NCI-H2081 (cell line): ENCODE measurements at places on chromosomes 11 and 22.
A peak's percentile ranks its signal among the peaks of the same experiment; 100 is the strongest.

DNA sequence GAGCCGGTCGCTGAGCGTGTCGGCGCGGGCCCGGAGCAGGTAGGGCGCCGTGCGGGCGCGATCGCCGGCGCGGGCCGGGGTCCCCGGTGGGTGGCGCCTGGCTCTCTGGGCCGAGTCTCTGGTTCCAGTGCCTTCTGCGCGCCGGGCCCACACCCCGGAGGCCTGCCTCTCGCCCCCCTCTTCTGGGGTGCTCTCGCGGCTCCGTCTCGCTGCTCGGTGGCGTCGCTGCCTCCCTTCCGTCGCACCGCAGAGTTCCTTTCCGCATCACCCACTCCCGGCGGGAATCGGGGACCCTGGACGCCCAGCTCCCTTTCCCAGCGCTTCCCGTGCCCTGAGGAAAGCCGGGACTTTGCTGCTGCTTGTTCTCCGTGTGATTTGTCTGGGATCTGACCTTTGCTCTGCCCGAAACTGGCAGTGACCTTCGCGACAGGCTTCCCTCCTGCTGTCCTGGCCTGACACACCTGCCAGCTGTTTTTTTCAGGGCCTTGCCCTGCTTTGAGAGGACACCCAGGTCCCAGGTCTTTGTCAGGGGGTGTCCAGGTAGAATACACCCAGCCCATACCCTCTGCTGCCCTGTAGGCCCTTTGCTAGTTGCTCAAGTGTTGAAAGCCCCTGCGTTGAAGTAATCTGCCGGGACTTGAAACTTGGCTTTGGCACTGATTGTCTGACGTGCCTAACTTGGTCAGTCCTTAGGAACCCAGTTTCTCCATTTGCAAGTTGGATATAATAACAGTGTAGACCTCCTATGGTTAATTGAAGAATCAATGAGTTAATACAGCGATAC, 711 bp downstream of the FDX1 start:
- DNase-seq: peak; percentile 54

DNA sequence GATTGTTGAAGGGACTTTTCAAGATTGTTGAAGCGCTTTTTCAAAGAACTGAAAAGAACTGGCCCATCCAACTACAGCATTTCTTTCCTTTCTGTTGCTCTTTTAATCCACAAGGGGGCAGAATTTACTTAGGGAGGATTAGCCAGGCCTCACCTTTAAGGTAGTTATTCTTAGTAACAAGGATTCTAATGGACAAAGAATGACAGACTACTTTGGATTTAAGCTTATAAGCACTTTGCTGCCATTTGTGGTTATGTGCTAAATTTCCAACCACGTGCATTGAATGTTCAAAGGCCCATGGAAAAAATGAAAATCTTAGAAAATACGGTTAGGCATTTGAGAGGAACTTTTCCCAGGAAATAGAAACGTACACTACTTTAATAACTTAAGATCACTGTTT, 49.5 kb upstream of the HSPA8 start:
- DNase-seq: peak; percentile 65

DNA sequence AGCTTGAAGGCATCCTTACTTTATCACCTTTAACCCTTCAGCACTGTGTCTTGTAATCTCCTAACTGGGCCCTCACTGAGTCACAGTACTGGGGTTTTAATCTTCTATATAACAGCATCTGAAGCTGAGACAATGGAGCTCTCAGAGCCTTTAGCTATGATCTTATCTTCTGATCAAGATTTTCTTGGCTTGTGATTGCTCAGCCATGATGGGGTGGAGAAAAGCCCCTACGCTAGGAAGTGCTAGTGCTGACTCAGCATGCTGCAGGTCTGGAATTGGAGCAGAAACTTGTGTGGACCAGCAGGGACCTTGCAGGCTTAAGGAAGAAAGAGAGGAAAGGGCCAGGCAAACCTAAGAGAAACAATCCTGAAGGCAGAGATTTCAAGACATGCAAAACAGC, 71.7 kb upstream of the EED start:
- no peak for DNase-seq

DNA sequence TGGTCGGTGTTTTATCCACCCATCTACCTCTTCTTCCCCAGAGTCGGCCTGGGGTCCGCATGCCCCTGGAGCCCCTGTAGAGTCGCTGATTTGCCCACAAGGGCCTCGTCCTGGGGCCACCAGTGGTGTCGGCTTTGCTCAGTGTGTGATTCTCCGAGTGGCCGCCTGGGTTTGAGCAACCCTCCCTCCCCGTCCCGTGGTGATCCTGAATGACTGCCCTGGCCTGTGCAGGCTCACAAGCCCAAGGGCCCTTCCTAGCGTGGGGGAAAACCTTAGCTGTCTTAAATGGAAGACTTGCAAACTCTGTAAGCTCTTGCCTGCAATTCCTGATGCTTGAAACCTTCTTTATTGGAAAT, 128.3 kb downstream of the OSBP2 start:
- no peak for DNase-seq

GRCh38 chr22:23820748-23821211, 18.0 kb downstream of the DERL3 start:
- no peak for DNase-seq

GRCh38 chr11:72642884-72643522, 31.2 kb downstream of the PDE2A start:
- peak; percentile 50 for DNase-seq

DNA sequence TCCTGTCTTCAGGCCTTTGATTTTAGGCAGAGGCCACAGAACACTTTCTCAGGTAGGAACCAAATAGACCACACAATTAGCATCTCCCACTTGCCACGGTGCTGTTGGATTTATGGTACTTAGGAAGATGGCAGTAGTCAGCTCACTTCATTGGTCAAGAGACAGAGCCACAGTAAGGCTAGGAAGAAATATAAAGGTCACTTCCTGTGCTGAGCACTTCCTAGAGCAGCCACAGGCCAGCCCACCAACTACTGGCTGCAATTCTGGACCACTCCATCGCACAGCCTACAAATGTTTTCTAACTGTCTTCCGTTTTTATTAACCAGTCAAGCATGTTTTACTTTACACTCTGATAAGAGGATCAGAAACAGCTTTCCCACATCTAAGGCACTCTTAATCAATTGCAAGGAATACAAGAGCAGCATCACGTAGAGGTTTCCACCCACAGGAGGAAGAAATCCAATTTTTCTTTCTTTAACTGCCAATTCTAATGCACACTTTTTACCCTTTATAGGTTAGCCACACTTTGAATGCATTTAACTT, 54.7 kb downstream of the ABTB2 start:
- DNase-seq: no peak

DNA sequence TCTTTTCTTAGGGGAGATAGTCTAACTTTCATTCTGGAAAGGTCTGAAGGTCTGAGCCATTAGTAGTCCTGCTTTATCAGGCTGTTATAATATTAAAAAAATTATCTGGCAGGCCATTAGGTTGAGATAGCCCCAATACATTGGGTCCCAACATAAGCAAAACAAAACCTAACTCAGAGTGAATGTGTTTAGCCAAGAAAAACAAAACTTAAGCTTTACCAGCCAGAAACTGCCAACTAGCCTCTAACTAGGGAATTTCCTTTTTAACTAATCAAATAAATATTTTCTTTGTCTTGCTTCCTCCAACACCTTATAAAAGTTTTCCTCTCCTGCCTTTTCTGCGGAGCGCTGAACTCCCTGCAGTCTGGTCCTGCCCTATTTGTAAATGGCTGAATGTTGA, 1137.7 kb upstream of the CNTN5 start:
- DNase-seq: no peak

DNA sequence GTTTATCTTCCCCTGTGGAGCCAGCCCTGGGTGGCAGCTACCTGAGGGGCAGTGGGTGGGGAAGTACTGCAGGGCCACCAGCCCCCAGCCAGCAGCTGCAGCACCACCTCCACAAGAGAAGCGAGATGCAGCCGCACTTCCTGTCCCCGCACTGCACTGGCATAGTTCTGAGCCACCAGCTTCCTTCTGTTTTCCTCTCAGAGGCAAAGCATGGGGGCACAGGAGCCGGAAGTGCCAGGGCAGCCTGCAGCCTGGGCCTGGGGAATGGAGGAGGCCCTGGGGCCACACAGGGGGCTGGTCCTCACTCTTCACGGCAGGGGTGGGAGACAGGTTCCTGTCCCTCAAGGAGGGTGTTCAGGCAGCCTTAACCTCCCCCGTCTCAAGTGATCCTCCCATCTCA, 11.9 kb upstream of the SH3BP1 start:
- DNase-seq: no peak

GRCh38 chr11:8015753-8016239, 28.7 kb downstream of the EIF3F start:
- DNase-seq: no peak

DNA sequence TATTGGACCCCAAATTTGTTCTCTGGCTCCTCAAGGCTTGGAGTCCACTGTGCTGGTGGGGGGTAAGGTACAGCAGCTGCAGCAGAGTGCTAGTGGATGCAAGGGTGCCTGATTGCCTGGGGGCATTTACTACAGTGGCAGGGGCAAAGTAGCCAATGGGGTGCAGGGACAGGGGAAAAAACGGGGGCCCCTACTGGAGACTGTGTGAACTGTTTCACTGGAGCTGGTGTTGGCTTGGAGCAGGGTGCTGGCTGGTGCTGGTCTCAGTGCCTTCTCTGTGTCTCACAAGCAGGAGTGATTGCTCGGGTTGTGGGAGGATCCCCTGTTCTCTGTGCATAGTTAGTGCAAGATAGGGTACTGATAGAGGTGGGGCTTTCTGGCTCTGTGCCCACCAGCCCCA, 935.9 kb downstream of the JRKL start:
- DNase-seq: no peak

- no peak for DNase-seq
Measured at GRCh38 chr11:118234833-118235232, 10.0 kb upstream of the JAML start.

DNA sequence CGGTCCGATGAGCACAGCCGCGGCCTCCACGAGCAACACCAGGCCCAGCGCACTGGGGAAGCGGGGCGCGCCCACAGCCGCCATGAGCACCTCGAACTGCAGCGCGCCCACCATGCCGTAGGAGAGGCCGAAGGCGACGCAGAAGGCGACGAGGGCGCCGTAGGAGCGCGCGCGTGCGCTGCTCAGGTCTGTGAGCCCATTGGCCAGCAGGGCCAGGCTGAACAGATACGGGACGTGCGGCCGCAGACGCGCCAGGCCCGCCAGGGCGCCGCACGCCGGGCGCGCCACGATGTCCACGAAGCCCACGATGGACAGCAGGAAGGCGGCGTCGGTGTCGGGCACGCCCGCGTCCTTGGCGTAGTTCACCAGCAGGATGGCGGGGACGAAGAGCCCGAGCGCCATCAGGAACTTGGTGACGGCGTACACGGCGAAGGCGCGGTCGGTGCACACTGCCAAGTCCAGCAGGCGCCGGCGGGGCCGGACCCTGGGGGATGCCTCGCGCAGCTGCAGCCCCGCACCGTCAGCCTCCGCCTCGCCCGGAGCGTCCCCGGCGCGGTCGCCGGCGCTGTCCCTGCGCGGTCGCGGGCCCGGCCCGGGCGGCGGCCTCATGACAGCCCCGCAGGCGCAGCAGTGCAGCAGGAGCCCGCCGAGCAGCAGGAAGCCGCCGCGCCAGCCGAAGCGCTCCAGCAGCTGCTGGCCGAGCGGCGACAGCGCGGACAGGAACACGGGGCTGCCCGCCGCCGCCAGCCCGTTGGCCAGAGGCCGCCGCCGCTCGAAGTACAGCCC, 2.9 kb downstream of the SLC16A8 start:
- peak; percentile 5 for DNase-seq

GRCh38 chr11:93196816-93197379, 893 bp downstream of the SLC36A4 start:
- peak; percentile 71 for DNase-seq

GRCh38 chr11:18527512-18527911, 770 bp upstream of the TSG101 start:
- peak; percentile 13 for DNase-seq

GRCh38 chr11:100965346-100965745, 164.3 kb downstream of the PGR start:
- no peak for DNase-seq

- DNase-seq: no peak
Measured at GRCh38 chr11:63760487-63761079, 8.0 kb downstream of the ZFTA start.

DNA sequence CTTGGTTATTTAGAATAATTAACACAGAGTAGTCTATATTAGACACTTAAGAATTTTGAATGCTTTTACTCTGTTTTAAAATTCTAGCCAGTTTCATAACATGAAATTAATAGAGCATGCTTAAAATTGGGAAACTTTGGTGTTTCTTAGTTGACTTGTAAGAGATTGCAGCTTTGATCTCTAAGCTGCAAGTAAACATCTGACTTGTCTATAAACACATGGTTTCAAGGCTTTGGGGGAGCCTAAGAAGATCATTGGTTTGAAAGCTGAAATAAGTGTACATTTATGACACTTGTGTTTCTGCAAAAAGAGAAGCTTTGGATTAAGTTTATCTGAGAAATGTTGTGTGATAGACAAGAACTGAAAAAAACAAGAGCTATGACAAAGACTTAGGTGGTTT, 37.8 kb downstream of the YAP1 start:
- DNase-seq: no peak

- no peak for DNase-seq
Measured at GRCh38 chr11:21635394-21636145, 557.3 kb upstream of the ANO5 start.

- DNase-seq: no peak
Measured at GRCh38 chr11:62143727-62144126, 19.9 kb downstream of the INCENP start.

- no peak for DNase-seq
Measured at GRCh38 chr22:25098445-25099081, 101.1 kb upstream of the CRYBB3 start.

DNA sequence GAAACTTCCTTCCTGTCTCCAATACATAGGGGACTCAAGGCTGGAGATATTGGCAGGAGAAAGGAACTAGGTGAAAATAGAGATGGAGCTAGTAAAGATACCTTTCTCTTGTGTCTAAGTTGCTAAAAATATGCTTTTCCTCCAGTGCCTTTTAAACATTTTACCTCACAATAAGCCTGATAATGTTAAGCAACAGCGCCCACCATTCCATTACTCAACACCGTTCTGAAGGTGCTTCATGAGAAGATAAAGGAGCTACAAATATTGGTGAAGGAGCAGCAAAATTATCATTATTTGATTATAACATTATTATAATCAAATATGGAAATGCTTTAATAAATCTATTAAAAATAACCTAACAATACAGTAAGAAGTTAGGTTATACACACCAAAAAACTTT, 83.6 kb upstream of the BARX2 start:
- no peak for DNase-seq

GRCh38 chr11:95229993-95230809, 801 bp downstream of the SESN3 start:
- no peak for DNase-seq

DNA sequence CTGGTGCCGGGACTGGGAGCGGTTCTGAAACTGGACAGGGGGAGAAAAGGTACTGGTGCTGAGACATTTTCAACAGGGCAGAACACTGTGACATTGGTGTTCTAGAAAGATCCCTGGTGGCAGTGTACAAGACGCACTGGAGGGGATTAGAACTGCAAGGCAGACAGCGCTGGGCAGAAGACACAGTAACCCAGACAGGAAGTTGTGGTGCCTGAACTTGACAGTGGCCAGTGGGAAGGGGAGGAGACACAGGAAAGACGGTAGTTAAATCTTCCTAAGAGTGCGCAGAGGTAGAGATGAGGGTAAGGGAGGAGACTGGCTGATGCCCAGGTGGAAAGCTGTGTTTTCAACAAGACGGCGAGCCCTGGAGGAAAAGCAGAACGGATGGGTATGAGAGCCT, 24.5 kb downstream of the FAM227A start:
- no peak for DNase-seq

DNA sequence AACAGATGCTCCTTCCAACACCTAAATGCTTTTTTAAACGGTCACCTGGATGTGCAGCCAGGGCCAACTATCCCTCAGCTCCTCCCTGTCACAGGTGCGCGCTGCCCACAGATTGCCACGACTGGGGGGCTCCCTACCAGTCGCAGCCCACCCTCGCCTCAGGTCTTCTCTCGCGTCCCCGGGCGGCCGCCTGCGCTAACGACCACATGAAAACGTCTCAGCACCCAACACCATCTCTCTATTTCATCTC, 469 bp downstream of the ZBED5 start:
- DNase-seq: no peak
